Esophagus squamous epithelium (tissue), 5 donors: ENCODE measurements at places on chromosomes 5 and 9.

- DNase-seq = no peak
Measured at GRCh38 chr9:128323791-128324190, 1.2 kb downstream of the COQ4 start.

- DNase-seq = no peak
Measured at GRCh38 chr5:169901896-169902295, 78.4 kb downstream of the INSYN2B start.

DNA sequence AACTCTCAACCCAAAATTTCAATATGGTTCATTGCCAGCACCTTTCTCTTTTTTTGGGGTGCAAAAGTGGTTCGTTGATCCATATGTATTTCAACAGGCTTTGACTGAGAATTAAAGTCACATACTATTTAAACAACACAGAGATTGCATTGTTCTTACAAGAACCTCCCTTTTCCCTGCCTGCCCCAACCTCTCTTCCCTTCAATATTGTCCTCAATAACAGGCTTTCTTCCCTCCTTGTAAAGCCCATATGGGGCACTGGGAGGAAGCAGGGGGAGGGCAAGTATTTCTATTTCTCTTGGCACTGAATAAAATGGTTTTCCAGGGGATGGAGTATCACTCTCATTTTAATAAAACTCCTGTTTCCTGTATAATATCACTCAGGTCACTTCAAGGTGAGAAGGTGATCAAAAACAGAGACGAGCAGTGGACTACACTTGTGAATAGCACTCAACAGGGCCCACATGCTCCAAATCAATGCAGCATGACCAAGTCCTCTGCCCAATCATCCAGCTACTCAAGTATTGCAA, 65.1 kb downstream of the EFNA5 start:
- DNase-seq = no peak

DNA sequence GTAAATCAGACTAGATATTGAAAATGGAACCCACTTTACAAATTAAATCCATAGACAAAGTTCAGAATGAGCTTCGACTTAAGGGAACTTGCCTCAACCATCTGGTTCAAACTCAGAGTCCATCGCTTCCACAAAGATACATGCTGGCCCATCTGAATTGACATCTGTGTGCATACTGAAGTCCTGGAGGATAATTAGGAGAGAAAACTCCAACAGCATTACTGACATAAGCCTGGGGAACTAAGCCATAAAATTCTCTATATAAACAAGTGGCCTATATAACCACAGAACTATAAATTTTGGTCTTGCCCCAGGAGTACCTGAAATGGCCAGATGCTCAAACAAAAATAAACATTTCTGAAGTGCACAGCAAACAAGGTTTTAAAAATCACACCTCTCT, 94.4 kb downstream of the IZUMO3 start:
- no peak for DNase-seq

DNA sequence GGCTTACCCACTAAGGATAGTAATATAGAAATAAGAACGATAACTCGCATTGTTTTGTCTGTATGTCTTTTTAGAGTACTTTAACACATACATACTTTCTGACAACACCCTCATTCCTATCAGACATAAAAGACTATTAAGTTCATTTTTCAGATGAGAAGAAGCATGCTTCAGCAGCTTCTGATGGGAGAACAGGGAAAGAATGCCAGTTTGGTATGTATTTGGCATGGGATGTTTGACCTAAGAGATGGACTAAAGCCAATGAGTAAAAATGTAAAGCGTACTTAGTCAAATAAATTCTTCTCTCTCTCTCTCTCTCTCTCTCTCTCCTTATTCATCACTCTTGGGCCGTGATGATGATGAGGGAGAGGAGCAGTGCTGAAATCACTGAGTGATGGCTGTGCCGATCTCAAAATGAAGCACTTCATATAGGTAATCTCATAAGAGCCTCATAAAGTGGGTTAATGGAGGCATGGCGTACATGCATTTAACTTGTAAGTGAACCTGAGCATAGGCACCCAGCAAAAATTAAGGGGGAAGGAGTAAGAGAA, 71.5 kb downstream of the SLIT3 start:
- DNase-seq = no peak

- no peak for DNase-seq
Measured at GRCh38 chr5:50672663-50673062, 6.2 kb downstream of the PARP8 start.

DNA sequence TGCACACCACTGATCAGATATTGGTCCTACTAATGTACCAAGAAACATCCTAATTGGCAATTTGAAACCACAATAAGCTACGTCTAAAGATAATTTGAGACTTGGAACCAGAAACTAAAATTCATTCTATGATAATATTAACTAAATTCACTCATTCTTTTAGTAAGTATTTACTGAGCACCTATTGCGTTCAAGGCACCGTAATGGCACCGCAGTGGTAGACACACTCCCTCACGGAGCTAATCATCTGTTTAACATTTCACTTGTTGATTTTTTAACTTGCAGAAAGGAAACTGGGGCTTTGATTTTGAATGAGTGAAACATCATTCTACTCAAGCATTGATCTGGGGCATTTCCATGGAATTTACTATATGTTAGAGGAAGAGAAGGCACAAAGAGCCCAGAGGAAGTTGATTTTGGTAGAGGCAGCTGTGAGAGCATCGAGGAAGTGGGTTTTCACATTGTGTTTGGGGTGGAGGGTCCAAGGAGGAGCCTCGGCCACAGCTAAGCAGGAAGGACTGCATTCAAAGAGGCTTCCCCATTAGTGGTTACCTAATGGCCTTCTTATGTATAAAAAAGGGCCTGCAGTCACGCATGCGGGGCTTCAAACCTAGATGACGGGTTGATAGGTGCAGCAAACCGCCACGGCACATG, 7.1 kb downstream of the RAPGEF1 start:
- no peak for DNase-seq

- no peak for DNase-seq
Measured at GRCh38 chr5:159448-160172, 31.7 kb upstream of the LRRC14B start.

GRCh38 chr5:40991168-40991980, 79.8 kb downstream of the MROH2B start:
- DNase-seq = no peak

GRCh38 chr5:57505272-57506200, 22.9 kb upstream of the ACTBL2 start:
- DNase-seq = no peak

DNA sequence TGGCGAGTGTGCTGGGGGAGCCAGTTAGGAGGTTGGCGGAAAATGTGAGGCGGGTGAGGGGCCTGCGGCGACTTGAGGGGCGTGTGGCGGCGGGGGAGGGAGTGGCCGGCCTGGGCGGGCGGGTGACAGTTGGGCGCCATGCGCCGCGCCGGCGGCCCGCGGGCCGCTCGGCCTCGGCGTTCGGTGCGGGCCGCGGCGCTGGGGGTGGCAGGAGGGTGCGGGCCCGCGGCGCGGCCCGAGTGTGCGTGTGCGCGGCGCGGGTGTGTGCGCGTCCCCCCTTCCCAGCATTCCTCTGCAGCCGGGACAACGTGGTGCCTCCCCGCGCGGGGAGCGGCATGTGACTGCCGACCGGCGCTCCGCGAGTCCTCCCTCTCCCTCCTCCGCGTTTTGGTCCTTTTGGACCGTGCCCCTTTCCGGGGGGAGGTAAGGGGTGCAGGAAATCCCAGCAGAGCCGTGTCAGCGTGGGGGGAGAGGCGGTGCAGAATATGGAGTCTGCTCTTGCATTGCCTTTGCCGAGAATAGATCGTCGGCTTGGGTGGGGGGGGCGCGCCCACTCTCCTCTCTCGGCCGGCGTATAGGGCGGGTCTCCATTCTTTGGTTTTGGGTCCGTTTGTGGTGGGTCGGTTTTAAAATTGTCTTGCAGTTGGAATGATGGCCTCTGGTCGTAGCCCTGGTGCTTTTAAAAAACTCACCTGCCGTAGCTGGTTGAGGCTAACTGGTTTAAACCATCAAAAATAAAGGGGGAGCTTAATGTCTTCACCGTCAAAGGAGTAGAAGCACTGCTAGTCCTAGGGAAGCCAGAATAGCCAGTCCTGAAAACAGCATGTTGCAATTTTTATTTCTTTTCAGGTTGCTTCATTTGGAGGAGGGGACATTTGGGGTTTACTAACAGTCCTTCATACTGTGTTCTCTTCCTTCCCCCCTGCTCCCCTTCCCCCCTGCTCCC, 2.0 kb downstream of the LARP1 start:
- DNase-seq = no peak
